ENCODE measurements at places on chromosomes 3 and 15.
A peak's percentile ranks its signal among the peaks of the same experiment; 100 is the strongest.

DNA sequence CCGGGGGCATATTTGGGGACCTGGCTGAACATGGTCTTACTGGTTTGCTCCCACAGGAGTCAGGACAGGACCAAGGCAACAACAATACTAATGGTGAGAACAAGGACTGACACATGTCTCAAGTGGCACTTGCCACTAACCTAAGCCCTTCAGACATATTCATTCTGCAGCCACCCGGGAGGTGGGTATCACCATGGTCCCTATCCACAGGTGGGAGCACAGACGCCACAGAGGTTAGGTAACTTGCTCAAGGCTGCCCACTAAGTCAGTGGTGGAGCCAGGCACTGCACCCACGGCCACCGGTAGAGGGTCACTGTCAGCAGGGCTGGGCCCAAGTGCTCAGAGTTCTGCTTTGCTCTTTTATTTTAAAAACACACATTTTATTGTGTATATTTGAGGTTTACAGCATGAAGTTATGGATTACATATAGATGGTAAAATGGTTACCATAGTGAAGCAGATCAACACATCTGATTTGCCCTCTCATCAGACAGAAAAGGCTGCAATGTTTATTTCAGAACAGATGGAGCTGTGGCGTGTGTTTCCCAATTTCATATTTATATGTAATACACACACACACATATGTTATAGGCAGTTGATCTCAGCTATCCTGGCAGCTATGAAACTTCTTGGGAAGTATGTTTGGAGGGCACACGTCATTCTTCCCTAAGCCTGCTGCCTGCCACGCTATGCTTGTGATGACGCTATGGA is 30.0 kb upstream of the SLC41A3 start:
- no peak for DNase-seq

- DNase-seq = peak; percentile 10
Measured at GRCh38 chr3:69866988-69867720, 127.9 kb downstream of the MITF start.

GRCh38 chr3:168094877-168095610 is 680 bp downstream of the GOLIM4 start:
- DNase-seq = peak; percentile 50

DNA sequence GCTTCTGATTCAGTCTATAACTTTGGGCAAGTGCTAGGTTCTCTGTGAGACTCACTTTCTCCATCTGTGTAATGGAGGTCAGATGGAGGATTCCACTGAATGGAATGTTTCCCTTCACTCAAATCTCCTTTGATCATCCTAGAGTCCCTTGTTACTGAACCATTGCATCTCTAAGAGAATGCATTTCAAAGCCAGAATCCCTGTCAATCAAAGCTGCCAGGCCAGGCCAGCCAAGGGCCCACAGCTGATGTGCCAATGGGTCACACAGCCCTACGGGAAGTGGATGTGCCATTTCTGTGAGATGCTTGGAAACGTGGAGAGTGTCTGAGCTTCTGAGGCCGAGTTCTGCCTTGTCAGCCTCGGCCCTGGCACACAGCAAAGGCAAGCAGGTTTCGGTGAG is 32.4 kb downstream of the SCN5A start:
- no peak for DNase-seq

- DNase-seq = no peak
Measured at GRCh38 chr3:17743658-17743995, 1.2 kb upstream of the TBC1D5 start.

DNA sequence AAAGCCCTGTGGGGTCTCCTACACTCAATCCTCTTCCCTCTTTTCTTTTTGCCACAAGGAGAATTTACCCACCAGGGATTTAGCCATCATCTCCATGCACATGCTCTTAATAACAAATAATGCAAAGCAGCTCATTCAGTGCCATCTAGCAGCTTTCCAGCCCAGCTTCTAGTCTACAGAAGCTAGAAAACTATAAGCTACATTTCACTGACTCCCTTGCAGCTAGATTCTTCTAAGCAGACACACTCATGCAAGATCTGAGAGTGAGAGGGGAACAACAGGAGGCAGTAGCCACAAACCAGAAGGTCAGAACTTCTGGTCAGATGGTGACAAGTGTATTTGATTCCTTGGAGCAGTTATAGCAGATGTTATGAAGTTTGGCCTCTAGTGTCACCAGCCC is 25.5 kb downstream of the OSBPL10 start:
- no peak for DNase-seq

DNA sequence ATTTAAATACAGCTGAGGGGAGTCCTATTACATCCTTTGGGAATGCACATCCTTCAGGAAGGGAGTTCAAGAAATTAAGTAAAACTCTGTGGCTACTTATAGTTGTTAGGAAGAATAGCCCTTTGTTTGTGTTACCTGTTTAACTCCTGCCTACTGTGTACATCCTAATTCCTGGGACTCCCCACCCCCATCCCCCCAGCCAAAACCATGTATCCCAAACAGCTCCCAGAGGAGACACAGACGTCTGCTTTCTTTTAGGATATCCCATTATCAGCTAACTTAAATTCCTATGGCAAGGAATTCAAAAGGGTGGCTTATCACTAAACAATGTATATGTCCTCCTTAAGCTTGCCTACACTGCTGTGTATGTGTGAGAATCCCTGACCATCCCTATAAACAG is 581.7 kb downstream of the DIPK2A start:
- no peak for DNase-seq

GRCh38 chr3:183385698-183386613 is 42.5 kb downstream of the MCF2L2 start:
- peak; percentile 72 for DNase-seq

DNA sequence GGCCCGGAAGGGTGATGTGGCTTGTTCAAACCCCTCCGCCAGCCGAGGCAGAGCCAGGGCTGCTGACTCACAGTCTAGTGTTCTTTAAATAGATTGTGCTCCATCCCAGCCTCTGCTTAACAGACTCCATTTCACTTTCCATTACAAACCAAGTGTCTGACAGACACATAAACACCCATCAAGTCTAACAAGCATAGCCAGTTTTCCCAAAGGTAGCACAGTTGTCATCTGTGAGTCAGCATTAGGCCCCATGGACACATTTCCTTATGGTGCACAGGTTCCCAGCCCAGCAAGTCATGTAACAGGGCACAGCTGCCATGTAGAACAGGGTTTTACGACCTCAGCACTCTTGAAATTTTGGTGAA is 109.9 kb upstream of the RAP2B start:
- DNase-seq = peak; percentile 82

DNA sequence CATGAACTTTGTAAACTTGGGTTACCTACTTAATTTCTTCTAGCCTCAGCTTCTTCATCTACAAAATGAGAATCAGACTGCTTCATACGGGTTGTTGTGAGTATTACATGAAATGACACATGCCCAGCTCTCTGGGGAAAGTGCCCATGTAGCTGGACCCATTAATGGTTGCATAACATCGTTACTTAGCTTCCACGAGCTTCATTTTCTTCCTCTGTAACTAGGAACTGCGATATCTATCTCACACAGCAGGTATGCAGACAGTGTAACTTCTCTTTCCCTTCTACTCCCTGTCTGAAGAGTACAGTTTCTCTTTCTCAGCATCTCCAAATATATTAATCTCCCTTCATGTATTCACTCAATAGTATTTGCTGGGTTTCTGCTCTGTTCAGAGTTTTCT is 37.9 kb upstream of the DLG1 start:
- no peak for DNase-seq

DNA sequence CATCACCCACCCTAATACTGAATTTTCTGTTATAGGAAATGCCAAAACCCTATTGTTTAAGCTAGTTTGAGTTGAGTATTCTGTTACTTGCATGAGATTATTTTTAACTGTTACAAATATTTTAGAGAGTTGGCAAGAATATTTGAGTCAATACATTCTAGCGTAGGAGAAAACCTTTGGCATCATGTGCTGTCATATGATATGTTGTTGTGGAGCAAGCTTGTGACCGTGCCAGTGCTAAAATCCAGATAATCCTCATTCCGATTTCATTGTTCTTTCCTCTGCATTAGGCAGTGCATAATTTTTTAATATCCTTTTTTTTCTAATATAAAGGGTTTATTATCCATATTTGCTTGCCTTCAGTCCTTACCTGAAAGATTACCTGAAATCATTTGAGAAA is 168.0 kb upstream of the GMNC start:
- DNase-seq = no peak

- DNase-seq = no peak
Measured at GRCh38 chr3:171878461-171879225, 35.5 kb downstream of the TMEM212 start.

GRCh38 chr15:73985101-73985873 is 6.8 kb downstream of the STOML1 start:
- no peak for DNase-seq

- peak; percentile 5 for DNase-seq
Measured at GRCh38 chr3:85726241-85726640, 767.5 kb downstream of the CADM2 start.

DNA sequence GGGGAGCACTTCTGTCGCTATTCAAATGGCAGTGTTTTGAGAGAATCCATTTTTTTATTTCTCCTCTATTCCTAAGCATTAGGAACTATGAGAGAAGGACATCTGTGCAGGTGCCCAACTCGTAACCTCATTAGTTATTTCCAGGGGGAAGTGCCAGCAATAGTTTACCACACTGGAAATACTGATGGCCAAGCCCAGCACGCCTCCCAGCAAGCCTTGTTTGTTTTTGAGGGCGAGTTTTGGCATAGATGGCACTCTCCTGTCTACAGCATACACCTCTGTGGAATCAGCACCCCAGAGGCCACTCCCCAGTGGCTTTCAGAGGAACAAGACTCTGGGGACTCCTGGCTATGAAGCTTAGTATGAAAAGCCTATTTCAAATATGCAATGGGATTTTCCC is 36.6 kb downstream of the FAN1 start:
- no peak for DNase-seq

DNA sequence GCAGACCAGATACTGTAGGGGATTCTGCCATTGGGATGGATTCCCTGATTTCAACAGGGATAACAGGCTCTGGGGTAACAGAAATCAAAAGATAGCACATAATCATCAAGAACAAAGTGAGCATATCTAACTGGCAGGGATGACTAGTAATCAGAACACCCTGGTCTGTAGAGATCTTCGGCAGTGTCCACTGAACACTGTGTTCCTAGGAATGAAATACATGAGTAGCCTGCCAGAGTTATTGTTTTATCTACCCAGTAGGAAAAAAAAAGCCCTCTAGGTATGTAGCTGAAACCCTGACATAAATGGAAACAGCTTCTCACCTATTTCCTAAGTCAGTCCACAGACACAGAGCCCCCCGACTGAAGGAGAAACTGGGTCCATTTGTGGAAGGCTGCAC is 340.3 kb upstream of the ZNF385D start:
- no peak for DNase-seq

GRCh38 chr3:116939550-116939949 is 230.0 kb downstream of the TUSC7 start:
- no peak for DNase-seq

- peak; percentile 10 for DNase-seq
Measured at GRCh38 chr3:114878114-114878839, 268.8 kb downstream of the ZBTB20 start.

DNA sequence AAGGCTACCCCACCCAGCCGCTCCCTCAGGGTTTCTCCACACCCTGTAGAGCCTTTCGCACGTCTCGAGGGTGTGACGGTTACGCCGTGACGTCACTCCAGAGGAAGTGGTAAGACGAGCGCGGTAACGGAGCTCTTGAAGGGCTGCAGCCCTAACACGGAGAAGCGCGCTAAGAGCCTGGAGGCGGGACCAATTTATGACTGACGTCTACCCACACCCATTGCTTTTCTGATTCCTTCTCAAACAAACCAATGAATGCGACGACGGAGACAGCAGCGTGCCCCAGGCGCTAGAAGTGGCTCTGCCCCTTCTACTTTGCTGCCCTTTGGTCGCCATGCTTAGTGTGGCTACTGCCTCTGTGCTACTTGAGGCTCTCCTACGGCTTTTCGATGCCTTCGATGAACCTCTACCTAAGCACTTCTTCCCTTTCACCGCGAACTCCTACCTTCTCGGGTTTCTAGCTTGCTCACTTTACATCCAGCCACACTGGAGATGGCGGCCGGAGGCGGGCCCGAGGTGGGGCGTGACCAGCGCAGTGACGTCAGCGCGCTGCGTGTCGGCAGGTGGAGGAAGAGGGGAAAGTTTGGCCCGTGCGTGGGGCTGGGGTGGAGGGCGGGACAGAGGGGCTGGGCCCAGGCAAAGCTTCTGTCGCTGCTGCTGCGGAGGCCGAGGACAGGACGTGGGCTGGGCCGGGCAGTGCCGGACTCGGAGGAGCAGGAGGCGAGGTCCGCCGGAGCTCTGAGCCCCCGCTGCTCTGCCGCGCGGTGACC is at the start of gene OXSR1:
TSS of gene OXSR1 (plus strand) at position 586 of the 770 bp plus-strand sequence. CDS start 340 bp downstream, outside the sequence.
- DNase-seq = peak; percentile 94

DNA sequence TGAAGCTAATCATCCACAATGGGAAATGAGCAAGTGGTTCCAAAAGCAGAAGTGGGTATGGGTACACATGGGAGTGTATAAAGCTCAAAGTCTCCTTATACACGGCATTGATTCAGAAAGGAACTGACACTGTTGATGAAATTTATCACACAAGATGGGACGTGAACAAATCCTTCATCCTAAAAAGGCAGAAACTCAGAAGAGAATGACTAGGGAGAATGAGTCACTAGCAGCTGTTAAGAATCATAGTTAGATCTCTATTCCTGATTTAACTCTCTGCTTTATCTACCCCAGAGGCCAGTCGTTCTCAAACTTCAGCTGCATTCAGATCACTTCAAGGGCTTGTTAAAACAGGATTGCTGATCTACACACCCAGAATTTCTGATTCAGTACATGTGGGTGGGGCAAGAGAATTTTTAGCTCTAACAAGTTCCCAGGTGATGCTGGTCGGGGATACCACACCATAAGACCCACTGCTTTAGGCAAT is 97.7 kb upstream of the PHLDB2 start:
- DNase-seq = peak; percentile 86

DNA sequence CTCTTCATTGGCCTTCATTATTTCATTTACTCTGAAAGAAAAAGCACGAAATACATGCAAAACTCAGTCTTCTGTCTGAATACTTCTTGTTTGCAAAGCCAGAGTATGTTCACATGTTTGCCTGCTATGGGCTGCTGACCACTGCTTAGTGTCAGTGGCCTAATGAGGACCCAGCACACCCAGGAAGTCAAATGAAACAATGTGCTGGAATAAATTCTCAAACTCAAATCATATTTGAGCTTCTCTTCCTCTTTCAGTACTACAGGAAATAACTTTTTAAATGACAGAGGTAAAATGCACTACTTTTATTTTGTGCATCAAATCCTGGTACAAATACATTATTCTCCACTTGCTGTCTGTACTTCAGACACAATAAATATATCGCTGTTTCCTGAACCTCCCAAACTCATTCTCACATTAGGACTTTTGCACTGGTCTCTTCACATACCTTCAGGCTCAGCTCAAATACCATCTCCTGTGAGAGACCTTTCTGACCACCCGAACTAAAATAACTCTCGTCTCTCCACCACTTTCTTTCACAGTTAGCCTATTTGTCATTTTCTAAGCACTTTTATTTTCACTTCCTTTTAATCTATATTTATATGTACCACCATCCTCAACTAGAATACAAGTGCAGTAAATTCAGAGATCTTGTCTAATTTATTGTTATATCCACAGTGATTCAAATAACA is 176.8 kb downstream of the TUSC7 start:
- no peak for DNase-seq

DNA sequence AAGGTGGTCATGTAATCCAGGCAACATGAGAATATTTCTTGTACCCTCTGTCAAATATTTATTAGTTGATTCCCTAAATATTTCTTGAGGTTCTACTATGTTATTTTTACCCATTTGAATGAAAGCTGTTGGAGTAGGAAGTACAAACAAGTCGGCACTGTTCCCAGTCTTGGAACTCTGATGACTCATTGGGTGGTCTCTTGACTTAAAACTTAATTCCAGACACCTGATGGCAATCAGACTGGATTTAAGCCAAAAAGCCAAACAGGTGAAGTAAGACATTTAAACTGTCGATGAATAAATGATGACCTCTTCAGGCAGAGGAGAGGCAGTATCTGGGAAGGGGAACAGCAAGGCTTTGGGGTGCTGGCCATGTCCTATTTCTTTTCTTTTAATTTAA is 22.8 kb downstream of the C2CD4A start:
- no peak for DNase-seq

Measured in RWPE1 (cell line).